Thoracic aorta (tissue), 2 donors: ENCODE measurements at places on chromosomes 6 and 20. TPM values are rescaled to one million over a fixed set of nuclear protein-coding genes. Genes with fewer than 3 reads are reported as not detected.

DNA sequence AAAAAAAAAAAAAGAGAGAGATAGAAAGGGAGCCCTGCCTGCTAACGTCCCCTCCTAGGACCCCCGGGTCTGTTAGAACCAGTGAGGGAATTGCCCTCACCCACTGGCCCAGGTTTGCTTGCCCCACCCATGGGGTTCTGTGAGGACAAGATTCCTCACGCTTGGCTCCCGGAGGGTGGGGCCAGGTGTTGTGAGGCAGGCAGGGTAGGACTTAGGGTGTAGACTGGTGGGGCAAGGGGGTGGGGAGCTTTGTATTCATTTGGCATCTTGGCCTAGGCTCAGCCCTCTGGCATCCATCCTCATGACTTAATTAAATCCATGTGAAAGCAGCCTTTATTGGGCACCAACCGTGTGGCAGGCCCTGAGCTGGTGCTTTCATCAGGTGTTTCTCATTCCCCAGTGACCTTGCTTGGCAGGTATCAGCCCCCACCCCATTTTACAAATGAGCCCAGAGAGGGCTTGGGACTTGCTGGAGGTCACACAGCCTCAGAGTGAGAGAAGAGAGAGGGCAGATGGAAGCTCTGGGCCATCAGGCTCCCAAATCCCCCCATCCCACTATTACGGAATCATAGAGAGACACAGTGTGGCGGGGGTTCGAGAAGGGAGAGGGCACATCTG is 19.0 kb downstream of the RAB44 start:
- DNase-seq = no peak

- no peak for DNase-seq
These were observed 49.3 kb downstream of the ARFGEF2 start for GRCh38 chr20:48970681-48971365.

- DNase-seq = no peak
These were observed 141.3 kb upstream of the HMGN3 start for GRCh38 chr6:79375635-79376337.

GRCh38 chr6:42689371-42689770 is 33.0 kb downstream of the PRPH2 start:
- no peak for DNase-seq

DNA sequence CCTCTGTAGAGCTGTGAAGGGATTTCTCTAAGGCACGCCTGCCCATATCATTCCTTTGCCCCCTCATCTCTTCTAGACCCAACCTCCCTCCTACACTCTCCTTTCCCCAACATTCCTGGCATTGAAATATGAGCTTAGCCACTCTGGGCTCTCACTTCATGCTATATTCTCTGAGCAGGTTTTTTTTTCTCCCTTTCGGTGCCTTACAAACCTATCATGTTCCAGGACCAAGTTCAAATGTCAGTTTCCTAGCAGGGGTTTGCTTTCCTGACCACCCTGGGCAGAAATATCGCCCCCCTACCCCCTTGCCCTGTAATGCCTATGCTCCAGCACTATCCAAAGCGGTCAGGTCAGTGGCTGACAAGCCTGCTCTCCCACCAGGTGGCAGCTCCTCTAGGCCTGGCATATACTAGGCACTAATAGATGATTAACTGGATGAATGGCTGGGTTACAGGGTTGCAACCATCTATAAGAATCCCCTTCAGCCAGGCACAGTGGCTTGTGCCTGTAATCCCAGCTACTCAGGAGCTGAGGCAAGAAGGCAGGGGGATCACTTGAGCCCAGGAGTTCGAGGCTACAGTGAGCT is 25.7 kb upstream of the AAR2 start:
- no peak for DNase-seq

C20orf202 gene
- not detected for total RNA-seq

DNA sequence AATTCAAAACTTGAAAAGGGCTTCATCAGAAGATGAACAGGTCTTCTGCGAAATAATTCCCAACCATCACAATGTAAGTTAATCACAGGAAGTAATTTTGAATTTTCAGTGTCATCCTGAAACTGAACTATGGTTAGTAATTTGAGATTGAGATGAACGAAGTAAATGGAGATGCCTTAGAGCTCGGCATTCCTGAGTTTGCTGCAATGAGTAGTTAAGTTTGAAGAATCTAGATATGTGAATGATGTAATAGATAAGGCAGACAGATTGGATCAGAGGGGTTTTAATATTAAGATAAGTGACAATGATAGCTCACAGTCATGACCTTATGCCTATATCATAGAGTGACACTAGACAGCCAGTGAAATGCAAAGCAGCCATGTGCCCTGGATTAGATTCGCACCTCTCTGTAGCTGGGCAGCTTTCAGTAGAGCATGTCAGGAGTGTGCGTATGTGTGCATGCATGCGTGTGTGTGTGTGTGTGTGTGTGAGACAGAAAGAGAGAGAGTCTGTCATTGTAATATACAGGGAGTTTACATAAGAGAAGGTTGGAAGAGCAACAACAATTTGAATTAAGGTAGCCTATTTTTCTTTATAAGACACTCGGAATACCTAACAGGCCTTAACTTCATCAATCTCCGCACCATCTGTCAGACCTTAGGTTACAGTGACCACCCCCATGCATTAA is 233.0 kb downstream of the GMPR start:
- DNase-seq = no peak

DNA sequence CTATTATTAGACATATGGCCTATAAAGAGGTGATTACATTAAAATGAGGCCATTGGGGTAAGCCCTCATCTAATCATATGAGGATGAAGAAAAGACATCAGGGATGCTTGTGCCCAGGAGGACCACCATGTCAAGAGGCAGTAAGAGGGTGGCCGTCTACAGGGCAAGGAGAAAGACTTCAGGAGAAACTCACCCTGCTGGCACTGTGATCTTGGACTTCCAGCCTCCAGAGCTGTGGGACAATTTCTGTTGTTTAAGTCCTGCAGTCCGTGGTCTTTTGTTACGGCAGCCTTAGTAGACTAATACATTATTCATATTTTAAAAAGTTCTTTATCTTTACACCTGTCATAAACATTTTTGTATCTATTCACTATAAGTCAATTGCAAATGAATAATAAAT is 290.0 kb downstream of the PRL start:
- no peak for DNase-seq

GRCh38 chr20:1735417-1736089 is 78.0 kb upstream of the SIRPG start:
- DNase-seq = no peak

DNA sequence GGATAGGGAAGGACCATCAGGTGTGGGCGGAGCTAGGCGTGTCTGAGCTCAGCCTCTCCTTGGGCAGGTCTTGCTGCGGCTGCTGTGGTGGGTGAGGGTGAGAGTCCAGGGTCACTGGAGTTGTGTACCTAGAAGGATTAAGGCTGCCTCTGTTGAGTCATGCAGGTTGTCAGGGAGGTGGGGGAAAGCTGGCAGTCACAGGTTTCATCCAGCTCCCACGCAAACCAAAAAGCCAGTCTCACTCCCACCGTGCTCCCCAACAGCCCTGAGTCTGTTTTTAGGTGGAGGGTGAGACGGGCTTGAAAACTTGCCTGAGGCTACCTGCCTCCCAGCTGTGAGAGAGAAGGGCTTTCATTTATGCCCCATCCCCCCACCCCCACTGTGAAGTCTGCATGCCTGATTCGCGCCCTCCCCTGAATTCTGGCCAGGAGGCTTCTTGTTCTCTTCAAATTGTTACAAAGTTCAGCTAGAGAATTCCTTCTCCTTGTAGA is 161.5 kb downstream of the MYLK4 start:
- DNase-seq = no peak

GRCh38 chr20:45305262-45305661 is 1.4 kb upstream of the RBPJL start:
- DNase-seq = no peak

EPB41L1 gene
- 102 TPM for total RNA-seq
